ENCODE measurements at places on chromosomes 6 and 20.

DNA sequence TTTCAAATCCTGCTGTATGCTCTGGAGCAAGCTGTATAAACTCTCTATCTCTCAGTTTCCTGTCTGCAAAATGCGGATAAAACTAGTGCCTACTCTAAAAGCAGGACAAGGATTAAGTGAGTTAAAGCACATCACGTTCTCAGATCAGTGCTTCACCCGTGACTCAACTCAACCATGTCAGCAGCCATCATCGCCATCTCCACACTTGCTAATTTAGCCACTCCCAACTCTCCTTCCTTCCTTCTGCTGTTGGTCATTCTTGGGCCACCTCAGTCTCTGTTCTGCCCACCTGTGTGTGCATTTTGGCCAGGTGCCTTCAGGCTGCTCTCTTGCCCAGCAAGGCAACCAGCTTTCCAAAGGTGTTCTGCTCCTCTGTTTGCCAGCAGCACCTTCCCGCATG lies 260.0 kb upstream of the CDYL start:
- DNase-seq: no peak

DNA sequence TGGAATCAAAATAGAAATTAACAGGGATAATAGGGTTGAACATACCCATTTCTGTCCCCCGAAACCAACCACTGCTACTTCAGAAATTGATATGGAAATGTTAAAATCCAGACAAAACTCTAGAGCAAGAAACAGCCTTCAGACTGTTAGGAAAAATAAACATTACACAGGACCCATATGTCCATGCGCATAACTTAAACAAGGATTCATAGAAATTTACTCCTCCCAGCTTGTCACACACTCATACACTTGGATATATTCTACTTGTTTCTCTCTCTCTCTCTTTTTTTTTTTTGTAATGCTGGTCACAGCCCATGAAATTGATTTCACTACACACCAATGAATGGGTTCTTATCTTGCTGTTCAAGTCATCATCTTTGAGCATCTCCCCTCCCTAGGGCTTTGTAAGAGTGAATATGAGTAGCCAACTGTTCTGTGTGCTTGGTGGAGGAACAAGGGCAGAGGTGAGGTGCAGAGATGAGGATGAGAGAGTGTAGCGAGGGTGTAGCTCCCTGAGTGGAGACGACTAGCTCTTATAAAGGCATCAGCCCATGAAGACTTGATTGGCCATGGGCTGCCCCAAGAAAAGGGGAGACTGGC lies 61.8 kb upstream of the MLN start:
- DNase-seq: no peak

- DNase-seq: no peak
Measured at GRCh38 chr20:38034108-38034649, 633 bp downstream of the RPRD1B start.

DNA sequence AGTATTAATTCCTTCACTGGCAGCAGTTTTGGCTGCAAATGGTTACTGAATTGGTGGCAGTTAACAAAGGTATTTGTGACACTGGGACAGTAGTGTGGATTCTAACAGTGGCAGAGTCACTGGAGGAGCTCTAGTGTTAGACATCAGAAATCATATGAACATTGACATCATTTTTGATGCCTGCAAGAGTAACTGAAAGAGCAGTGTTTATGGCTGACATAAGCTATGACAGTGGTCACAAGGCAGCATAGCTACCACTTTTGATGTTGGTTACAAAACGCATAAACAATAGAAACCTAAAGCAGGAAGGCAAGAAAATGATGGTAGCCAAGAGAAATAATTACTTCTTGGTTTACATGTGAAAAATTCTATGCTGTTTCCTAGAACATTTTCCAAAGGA lies 326.7 kb upstream of the MAN1A1 start:
- DNase-seq: no peak

DNA sequence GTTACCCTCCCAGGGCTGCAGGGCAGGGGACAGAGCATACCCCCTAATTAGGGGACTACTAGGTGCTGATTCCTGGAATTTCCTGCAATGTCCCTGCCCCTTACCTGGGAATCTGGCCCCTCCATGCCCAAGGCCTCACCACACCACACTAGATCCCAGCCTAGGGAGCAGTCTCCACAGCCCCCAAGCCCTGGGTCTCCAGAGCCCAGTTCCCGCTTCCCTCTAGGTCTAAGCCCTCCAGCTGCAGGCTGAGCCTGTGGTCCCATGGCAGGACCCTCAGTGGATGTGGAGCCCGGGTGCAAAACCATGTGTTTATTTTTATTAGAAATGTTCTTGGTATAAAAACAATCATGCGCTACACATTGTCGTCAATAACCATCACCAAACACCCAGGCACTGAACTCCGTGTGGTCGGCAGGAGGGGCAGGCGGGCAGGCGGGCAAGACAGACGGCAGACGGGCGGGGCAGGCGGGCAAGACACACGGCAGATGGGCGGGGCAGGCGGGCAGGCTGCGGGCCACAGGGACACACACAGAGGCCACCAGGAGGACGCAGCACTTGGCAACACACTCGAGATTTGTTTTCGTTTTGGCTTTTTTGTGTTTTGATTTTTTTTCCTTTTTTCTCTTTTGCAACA lies 124.2 kb downstream of the GRM4 start:
- no peak for DNase-seq

DNA sequence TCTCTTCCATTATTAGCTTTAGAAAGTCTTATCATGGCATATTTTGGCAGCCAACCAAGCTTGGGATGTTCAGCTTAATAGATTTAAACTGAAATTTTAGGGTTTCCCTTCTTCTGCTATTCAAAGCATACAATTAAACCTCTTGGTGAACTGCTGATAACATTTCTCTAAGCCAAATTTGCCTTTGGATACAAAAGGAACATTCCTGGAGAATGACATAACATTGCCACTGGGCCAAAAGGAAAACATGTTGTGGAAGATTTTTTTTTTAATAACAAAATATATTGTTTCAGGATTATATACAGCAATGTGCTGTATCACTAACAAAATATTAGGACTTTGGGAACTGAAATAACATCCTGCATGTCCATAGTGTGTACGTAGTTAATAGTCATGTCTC lies 215.1 kb upstream of the TBX18 start:
- no peak for DNase-seq

DNA sequence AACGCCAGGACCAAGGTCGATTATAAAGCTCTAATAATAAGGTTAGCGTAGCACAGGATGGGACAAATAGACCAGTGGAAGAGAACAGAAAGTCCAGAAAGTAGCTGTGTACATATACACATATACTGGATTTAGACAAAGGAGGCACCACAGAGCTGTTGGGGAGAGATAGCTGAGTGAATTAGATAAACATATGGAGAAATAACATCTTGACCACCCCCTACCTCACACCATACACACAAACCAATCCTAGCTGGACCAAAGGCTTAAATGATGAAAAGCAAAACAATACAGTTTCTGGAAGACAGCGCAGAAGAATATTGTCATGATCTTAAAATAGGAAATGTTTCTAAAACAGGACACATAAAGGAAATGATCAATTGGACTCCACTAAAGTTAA lies 112.9 kb downstream of the PXDC1 start:
- no peak for DNase-seq

DNA sequence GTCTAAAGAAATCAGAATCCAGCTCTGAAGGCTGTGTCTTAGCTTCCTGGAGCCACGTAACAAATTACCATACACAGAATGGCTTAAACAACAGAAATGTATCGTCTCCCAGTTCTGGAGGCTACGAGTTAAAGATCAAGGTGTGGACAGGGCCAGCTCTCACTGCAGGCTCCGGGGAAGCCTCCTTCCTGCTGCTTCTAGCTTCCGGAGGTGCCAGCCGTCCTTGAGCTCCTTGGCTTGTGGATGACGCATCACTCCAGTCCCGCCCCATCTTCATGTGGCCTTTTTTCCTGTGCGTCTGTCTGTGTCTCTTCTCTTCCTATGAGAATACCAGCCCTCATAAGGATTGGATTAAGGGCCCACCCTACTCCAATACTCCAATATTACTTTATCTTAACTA lies 319.1 kb upstream of the QKI start:
- no peak for DNase-seq

GRCh38 chr6:105628156-105628860 lies 225.4 kb upstream of the PREP start:
- DNase-seq: no peak

- no peak for DNase-seq
Measured at GRCh38 chr6:90086517-90086916, 192.2 kb downstream of the GJA10 start.

DNA sequence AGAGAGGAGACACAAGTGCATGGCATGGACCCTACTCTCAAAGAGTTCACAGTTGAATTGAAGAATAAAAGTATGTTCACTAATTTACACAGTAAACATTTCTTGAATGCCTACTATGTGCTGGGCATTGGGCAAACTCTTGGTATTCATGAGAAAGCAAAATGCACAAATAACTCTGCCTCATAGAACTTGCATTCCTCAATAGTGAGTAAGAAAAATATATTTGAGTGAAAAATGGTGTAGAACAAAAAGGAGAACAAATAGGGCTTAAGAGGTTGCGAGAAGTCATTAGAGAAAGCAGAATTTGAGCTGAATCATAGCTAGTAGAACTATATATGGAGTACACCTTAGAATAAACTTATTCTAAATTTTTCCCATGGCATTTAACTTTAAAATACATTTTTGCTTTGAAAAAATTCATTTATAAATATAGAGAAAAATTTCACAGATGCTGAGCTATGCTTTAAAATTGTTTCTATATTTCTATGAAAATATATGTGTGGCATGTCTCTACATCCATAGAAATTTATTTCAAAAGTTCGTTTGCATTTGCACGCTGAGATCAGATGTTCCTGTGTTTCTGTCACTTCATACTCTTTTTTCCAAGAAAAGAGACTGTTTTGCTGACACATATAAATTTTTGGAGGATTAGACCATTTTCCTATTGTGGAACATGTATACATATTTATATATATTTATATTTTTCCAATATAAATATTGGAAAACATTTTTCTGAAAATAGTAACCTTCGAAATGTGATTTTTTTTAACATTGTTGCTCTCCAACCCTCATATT lies 236.1 kb downstream of the KCNQ5 start:
- DNase-seq: no peak

DNA sequence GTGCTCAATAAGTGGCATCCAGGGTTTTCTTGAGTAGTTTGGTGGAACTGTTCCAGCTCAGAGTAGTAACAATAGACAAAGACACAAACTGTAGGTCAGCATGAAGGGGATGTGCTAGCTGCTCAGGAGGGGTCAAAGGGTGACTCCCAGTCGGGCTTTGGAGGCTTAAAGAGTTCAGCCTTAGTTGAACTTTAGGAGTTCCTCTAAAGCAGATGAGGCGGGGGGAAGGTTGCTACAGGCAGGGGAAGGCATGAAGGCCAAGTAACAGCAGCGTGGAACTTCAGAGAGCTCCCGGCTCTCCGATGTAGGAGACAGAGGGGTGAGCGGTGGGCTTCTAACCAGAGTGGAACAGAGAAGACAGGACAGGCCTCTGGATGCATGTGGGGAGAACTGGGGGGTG lies 115.5 kb upstream of the CD93 start:
- DNase-seq: no peak

DNA sequence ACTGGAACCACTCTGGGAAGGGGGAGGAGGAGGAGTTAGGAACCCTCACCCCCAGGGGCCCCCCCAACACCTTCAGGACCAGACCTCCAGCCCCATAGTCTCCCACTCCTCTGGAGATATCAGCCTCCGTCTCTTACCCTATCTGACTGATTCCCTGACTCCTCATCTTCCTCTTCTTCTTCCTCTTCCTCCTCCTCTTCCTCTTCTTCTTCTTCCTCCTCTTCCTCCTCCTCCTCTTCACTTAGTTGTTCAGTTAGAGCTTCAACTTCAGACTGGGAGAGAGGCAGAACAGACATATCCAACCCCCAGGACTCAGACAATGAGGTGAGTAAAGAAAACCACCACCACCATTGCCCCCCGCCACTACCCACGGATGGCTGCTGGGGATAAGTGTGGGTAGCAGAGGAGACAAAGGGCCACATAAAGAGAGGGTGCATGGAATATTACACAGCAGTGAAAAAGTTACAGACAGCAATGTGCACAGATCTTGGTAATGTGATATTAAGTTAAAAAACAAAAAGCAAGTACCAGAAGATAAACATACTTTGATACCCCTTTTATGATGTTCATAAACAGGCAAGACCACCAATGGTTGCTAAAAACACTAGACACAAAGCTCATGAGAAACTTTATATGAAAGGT lies 8.0 kb downstream of the EHMT2 start:
- no peak for DNase-seq

DNA sequence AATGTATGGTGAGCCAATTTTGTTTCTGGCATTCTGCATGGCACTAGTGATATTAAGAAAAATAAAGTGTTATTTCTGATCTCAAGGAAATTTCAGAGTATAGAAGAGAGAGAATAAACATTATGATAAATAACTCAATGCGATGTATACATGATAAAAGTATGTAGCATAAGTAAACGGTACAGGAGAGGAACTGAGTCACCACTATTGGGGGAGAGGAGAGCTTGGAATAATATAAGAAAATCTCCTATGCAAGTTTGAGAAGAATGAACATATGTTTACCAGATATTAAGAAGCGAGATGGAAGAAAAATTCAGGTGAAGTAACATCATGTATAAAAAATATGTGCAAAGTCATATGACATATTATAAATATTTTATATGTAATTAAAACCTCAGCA lies 1230.3 kb upstream of the CITED2 start:
- no peak for DNase-seq

Data from iPS DF 19.7 (cell line).